ENCODE measurements at places on chromosomes 6 and 20.

GRCh38 chr6:7256785-7257184, 56.2 kb downstream of the SSR1 start:
- no peak for DNase-seq

- no peak for DNase-seq
These were observed 1.2 kb upstream of the ZSCAN31 start for GRCh38 chr6:28337121-28337520.

GRCh38 chr6:44255871-44256774, 1.2 kb downstream of the SLC35B2 start:
- DNase-seq = no peak

DNA sequence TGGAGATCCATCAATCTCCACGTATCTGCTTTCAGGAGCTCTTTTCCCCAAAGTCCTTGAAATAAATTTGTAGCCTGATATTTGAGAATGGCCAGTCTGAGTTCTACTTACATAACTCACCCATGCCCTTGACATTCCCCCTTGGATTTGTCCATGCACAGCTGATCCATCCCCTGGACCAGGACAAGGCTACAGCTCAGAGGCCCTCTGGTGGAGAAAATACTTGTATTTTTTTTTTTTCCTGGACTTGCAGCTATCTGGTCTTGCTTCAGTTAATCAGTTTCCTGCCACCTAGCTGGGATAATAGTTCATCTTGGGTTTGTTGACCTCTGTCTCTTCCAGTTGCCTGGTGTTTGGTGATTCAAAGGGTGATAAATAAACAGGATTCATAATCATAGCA, 467.6 kb downstream of the DHX35 start:
- DNase-seq = no peak

DNA sequence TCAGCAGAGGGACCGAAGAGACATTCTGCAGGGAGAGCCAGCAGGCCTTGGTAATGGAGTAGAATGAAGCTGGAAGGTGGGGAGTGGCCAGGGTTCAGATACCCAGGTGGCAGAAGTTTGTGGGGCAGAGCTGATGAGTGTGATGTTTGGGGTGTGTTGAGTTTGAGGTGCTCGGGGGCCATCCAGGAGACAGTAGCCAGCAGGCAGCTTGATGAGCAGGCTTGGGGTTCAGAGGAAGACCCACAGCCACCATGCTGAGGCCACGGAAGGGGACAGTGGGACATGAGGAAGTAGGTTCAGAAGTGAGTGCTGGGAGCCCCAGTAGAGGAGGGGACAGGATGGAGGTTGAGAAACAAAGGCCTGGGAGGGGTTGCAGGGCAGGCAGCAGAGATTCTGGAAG, 11.1 kb upstream of the FOXS1 start:
- no peak for DNase-seq

GRCh38 chr6:40390144-40390800, 196.9 kb downstream of the LRFN2 start:
- no peak for DNase-seq

GRCh38 chr6:69735027-69735426, 61.8 kb downstream of the LMBRD1 start:
- no peak for DNase-seq

GRCh38 chr6:3247255-3248146, 11.2 kb upstream of the PSMG4 start:
- DNase-seq = no peak

DNA sequence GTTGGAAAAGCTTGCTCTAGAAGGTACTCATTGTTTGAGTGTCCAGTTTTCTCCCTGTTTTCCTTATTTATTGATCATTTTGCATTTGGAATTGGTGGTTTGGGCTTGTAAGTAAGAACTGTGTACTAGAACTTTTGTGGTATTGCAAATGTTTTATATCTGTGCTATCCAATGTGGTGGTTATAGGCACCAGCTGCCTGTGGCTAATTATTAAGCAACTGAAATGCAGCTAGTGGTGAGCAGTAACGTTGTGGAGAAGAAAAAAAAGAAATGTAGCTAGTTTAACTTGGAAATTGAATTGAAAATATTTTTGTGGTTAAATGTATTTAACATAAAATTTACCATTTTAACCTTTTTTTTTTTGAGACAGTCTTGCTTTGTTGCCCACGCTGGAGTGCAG, 50.7 kb upstream of the MAPK13 start:
- no peak for DNase-seq

- DNase-seq = no peak
These were observed 503.2 kb upstream of the ID4 start for GRCh38 chr6:19333936-19334335.

DNA sequence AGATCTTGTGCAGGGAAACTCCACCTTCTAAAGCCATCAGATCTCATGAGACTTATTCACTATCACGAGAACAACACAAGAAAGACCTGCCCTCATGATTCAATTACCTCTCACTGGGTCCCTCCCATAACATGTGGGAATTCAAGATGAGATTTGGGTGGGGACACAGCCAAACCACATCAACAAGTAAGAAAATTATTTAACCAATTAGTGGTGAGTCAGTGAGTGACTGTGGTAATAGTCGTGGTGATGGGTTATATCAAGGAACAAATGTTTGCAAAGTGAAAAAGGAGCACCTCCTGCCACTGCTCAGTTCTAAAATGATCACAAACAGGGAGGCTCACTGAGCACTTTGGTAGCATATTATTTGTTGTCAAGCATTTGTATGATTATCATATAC, 20.6 kb downstream of the EPM2A start:
- no peak for DNase-seq

DNA sequence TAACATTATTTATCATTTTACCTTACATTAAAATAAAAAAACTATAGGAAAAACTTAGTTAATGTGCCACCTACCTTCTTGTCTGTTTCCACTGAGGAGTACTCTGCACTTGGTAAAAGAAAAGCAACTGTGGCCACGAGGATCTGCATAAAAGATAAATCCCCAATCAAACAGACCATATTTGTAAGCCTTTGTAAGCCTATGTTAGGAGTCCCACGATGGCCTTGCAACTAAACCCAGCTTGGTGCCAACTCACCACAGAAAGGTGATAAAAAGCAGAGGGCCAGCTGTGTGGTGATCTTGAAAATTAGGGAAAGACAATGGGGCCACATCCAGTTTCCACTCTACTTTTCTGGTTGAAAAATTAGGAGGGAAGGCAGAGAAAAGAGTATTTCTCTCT, 156.9 kb downstream of the INSM1 start:
- no peak for DNase-seq

- no peak for DNase-seq
These were observed 350.5 kb downstream of the PRL start for GRCh38 chr6:21946298-21946783.

DNA sequence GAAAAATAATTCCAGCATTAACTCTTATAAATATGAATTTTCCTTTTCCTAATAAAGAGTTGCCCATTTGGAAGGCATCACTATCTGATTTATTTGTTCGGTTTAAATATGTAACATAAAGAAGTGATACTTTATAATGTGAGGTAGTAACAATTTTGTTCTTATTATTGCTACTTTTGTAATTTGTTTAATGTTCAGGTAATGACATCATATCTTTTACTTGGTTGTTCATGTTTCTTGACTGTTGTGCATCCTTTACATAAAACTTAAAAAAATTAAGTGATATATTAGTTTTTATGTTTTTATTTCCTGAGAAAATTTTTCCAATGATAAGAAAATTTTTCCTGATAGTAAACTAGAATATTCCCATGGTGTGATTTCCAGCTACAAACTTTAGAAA, 124.6 kb downstream of the AFG1L start:
- DNase-seq = no peak

- no peak for DNase-seq
These were observed 90.1 kb downstream of the RSPH3 start for GRCh38 chr6:158909938-158910337.

GRCh38 chr20:57908704-57909630, 199.2 kb upstream of the PMEPA1 start:
- peak; percentile 17 for DNase-seq

GRCh38 chr6:30615219-30615957, 1.7 kb downstream of the PPP1R10 start:
- peak; percentile 83 for DNase-seq

GRCh38 chr6:165081944-165082532, 227.4 kb downstream of the C6orf118 start:
- DNase-seq = no peak

DNA sequence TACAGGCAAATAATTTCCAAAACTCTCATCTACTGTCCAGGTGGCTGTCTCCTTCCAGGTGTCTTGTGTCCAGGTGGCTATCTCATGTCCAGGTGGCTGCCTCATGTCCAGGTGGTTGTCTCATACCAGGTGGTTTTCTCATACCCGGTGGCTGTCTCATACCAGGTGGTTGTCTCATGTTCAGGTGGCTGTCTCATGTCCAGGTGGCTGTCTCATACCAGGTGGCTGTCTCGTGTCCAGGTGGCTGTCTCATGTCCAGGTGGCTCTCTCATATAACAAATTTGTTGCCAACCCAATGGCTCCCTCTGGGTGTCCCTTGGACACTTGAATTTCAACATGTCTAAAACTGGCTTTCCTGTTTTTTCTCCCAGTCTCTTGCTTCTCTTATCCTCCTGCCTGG, 14.3 kb upstream of the SLC22A3 start:
- DNase-seq = no peak

DNA sequence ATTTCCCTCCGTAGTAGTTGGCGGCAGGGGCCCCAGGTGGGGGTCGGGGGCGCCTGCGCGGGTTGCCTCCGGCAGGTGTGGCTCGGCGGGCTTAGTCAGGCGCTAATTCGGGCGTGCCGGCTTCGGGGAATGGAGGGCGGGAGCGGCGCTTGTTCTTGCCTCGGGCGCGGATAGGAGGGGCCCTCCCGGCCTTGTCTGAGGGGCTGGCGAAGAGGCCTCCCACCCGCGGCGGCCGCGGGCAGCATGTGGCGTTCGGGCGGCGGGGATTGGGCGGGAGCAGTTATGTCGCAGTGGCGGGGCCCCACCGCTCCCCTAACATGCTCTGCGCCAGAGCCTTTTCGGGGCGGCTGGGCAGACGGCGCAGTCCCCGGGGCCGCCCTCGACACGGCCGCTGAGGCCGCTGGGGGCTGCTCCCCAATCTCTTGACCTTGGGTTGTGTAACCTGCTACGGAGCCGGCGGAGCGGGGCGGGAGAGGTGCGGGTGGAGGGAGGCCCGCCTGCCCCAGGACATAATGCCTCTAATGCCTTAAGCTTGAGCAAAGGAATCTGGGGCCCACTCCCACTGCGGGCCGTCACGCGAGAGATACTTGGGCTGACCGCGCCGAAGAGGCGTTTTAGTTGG, 1.1 kb downstream of the AMD1 start:
- peak; percentile 69 for DNase-seq

- no peak for DNase-seq
These were observed 161.8 kb downstream of the MTHFD1L start for GRCh38 chr6:151027295-151027747.

- DNase-seq = no peak
These were observed 221.7 kb upstream of the ECI2 start for GRCh38 chr6:4356899-4357659.

DNA sequence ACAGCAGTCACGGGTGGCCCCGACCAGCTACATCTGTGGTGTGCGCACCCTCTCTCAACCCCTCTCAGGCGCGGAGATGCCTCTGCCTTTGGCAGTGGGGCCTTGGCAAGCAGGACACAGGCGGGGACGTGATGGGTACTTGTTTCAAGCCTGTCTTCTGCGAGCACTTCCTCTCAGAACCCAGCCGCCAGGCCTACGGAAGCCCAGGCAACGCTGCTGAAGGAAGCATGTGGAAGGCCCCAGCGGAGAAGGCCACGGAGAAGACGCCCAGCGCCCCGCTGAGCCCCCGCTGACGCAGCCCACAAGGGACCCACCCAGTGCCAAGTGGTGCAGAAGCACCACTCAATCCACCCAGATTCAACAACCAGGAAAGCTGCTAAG, 13.0 kb downstream of the SERPINB6 start:
- no peak for DNase-seq

DNA sequence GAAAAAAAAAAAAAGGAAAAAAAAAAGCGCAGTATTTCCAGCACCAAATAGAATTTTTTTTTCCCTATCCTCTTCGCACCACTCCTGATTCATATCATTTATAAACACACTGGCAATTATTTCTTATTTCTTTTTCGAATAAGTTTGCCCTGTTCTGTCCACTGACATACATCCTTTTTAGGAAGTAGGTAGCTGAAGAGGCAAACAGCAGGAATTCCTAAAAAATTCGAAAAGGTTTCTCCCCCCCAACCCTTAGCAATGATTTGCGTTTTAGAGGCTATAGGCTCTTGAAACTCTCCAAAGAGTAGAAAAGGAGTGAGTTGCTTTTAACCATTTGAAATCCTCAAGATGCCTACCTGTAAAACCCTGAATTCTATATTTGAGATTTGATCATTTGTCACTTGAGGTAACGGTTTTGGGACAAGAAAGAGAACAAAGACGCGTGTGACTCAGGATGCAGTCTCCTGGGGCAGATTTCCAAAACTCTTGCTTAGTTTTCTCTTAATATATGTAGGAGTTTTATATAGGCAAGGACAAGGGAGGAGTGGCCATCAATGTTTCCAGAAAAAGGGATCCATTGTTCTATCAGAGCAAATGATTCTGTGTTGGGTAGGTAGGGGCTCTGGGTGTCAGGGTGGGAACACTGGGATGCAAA, 531 bp upstream of the CCN2 start:
- DNase-seq = no peak

GRCh38 chr6:141321493-141322347, 811.0 kb upstream of the GJE1 start:
- no peak for DNase-seq

- DNase-seq = no peak
These were observed 26.4 kb downstream of the ARMC2 start for GRCh38 chr6:108874470-108875160.
